ENCODE measurements at places on chromosomes 12 and 14.

DNA sequence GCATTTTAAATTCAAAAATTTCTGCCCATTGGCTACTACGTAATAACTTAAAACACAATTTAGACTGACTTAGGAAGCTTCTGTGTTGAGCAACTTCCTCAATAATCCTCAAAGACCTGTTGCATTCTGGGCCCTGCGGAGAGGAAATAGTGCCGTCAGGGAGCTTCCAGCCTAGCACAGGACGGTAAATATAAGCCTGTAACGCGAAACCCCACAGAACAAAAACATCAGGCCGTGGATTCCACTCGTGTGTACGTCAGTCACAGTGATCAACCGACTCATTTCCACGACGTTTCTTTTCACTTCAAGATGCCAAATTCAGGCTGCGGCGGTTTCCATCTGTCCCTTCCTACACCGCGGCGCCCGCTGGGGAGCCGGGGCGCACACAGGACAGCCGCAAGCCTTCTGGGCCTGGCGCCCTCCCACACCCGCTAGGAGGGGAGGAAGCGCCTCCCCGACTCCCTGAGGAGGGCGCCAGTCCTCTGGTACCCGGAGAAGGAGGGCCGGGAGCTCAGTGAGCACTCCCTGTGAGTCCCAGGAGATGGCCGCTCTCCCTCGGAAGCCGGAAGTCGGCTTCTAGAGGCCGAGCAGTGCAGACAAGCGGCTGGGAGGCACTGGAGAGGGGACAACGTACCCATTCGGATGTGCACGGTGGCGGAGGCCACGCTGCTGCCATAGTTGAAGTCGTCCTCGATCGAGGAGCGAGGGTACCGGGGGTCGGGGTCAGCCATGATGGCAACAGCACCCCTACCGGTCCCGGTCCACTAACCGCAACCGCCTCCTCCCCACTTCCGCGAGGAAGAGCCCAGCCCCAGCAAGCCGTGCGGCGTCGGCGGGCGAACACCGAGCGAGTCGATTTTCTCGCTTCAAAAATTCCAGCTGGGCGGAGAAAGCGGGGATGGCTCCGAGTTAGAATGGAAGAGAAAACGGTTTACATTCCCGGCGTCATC, at the start of gene TMBIM4:
TSS of gene TMBIM4 (minus strand) at position 776 of the 950 bp plus-strand sequence. CDS start at position 731, 45 bp downstream.
- peak; percentile 91 for DNase-seq

DNA sequence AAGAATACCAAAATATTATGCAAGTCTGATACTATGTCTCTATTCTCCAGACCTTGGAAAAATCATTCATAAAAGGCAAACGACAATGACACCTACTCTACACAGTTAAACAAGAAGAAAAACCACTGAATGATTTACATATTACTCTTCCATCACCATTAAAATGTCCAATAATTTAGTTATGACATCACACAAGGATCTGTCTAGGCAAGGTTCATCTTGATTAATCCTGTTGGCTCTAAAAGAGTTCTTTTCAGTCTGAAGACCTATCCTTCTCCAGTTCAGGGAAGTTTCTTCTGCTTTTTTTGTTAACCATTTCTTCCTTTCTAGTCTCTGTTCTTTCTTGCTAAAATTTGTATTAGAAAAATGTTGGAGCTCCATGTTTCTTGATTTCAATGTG, 64.0 kb downstream of the OSBPL8 start:
- no peak for DNase-seq

- DNase-seq = no peak
Observed at GRCh38 chr12:48994224-48995085, 4.7 kb downstream of the DDN start.

- no peak for DNase-seq
Observed at GRCh38 chr12:58819345-58819744, 101.0 kb downstream of the LRIG3 start.

DNA sequence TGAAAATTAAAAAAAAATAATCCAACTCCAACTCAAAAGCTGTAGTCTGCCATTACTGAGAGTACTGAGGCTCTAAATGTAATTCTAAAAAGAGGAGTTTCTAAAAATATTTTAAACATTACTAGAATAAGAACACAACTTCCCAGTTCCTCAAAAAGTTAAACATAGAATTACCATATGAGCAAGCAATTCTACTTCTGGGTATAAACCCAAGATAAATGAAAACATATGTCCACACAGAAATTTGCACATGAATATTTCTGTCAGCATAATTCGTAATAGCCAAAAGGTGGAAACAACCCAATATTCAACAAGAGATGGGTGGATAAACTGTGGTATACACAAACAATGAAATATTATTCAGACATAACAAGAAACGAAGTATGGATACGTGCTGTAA, 15.0 kb upstream of the NR2C1 start:
- no peak for DNase-seq

- no peak for DNase-seq
Observed at GRCh38 chr12:122208073-122208820, 4.7 kb downstream of the B3GNT4 start.

DNA sequence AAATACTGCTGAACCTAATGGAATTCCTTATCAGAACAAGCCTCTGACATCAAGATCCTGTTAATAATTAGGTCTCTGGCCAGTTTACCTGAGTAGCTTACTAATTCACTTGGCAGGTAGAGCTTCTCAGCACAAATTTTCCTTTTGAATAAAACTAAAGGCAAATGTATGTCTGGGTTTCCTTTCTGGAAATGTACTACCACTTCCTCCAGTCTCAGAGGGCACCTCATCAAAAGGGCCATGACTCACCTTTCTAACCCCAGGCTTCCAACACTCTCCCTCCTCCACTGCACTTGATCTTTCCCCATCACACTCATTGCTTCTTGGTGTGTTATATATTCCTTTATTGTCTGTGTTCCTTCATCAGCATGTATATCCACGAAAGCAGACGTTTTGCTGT, 90.5 kb downstream of the SLC2A13 start:
- no peak for DNase-seq

GRCh38 chr12:100302081-100302480, 35.1 kb downstream of the SCYL2 start:
- DNase-seq = no peak

- DNase-seq = peak; percentile 88
Observed at GRCh38 chr12:6540181-6540877, 6.0 kb downstream of the GAPDH start.

- DNase-seq = no peak
Observed at GRCh38 chr12:68250454-68250853, 3.0 kb downstream of the IL22 start.

GRCh38 chr14:26394150-26394810, 203.6 kb downstream of the NOVA1 start:
- peak; percentile 8 for DNase-seq

DNA sequence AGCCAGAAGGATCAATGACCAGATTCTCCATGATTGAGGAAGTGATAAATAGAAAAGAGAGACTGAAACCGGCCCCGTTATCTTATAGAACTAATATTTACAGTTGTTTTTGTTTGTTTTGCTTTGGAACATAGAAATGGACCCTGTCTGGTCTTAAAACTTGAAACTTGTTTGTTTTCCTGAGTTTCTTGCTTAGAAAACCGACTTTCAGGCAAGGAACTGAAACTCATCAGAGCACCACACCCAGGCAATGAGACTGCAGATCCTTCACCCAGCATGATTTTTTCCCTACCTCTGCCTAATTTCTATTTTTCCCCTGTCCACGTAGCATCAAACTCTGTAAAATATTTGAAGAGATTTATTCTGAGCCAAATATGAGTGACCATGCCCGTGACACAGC, 10.6 kb upstream of the CLEC12A start:
- DNase-seq = no peak

DNA sequence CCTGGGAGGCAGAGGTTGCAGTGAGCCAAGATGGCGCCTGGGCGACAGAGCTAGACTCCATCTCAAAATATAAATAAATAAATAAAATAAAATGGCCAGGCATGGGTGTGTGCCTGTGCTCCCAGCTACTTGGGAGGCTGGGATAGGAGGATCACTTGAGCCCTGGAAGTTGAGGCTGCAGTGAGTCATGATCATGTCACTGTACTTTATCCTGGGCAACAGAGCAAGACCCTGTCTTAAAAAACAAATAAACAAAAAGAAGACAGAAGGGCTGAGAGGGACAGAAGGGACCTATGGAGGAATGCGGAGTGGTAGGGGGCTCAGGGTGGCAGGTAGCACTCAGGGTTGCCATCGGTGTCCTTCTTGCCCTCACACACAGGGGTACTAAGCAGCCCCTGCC, 40.8 kb downstream of the PRPF40B start:
- DNase-seq = no peak

GRCh38 chr12:112738531-112738930, 53.0 kb upstream of the RPH3A start:
- no peak for DNase-seq

DNA sequence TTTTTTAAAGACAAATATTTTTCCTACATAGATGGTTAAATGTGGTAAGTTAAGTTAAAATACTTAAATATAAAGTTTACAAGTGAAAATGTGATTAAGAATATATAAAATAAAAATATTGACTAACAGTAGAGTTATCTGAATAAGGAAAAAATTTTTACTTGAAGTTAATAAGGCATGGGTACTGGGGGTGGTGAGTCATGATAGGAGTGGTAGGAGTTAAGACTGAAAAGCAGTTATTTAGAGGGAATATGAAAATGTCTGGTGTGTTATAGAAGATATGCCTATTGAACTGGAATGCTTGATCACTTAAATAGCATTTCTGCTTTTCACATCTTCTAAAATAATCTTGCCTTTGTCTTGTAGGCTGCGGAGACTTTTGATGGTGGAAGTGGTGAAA, 68.7 kb downstream of the CCDC91 start:
- no peak for DNase-seq
